Daoy (cell line): ENCODE measurements at places on chromosomes 5 and 9. TPM values are rescaled to one million over a fixed set of nuclear protein-coding genes. Genes with fewer than 3 reads are reported as not detected.

CERT1 gene
- total RNA-seq = 10.0 and 12.5 TPM in 2 replicates

DNA sequence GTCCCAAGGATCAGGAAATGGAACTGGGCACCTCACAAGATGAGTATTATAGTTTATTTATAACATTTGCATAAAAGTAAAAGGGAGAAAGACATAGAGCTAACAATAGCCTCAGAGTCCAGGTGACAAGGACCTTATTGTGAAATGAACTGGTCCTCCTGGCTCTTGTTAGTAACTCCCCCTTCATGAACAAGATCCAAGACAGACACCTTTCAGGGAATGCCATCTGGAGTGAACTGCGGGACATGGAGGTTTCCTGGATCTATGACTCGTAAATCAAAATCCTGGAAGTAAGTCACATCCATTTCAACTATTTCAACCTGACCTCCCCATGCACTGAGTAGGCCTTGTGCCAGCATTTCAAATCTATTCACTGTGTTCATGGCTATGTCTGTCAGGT, 129.5 kb upstream of the GAS1 start:
- DNase-seq = no peak

GRCh38 chr9:89595646-89596045, 9.2 kb upstream of the GADD45G start:
- no peak for DNase-seq

GRCh38 chr9:74576176-74576575, 79.0 kb downstream of the RORB start:
- DNase-seq = no peak

- DNase-seq = no peak
Measured at GRCh38 chr5:56803025-56803424, 12.3 kb upstream of the MAP3K1 start.

- DNase-seq = no peak
Measured at GRCh38 chr5:141957367-141957996, 520 bp downstream of the PCDH12 start.

FOXD4 gene
- total RNA-seq = 0.91 TPM in 1 of 2 replicates, not detected in the other

- peak; percentile 6 for DNase-seq
Measured at GRCh38 chr5:107099506-107099905, 571.2 kb downstream of the EFNA5 start.

ZNF608 gene
- total RNA-seq = 19.1 and 21.7 TPM in 2 replicates

MEIKIN gene
- total RNA-seq = not detected in 2 replicates

- DNase-seq = peak; percentile 12
Measured at GRCh38 chr5:97854871-97855762, 672.1 kb upstream of the RIOK2 start.

GRCh38 chr5:170233358-170233892, 640 bp downstream of the C5orf58 start:
- no peak for DNase-seq

GRCh38 chr9:21901546-21901945, 92.6 kb downstream of the CDKN2A start:
- DNase-seq = no peak

GRCh38 chr9:95188459-95188858, 129.1 kb downstream of the FANCC start:
- peak; percentile 29 for DNase-seq

- DNase-seq = no peak
Measured at GRCh38 chr9:136326761-136327303, 507 bp upstream of the GPSM1 start.

- no peak for DNase-seq
Measured at GRCh38 chr5:163822548-163822947, 317.1 kb downstream of the MAT2B start.

- no peak for DNase-seq
Measured at GRCh38 chr9:113901221-113901688, 25.1 kb downstream of the ZNF618 start.

DNA sequence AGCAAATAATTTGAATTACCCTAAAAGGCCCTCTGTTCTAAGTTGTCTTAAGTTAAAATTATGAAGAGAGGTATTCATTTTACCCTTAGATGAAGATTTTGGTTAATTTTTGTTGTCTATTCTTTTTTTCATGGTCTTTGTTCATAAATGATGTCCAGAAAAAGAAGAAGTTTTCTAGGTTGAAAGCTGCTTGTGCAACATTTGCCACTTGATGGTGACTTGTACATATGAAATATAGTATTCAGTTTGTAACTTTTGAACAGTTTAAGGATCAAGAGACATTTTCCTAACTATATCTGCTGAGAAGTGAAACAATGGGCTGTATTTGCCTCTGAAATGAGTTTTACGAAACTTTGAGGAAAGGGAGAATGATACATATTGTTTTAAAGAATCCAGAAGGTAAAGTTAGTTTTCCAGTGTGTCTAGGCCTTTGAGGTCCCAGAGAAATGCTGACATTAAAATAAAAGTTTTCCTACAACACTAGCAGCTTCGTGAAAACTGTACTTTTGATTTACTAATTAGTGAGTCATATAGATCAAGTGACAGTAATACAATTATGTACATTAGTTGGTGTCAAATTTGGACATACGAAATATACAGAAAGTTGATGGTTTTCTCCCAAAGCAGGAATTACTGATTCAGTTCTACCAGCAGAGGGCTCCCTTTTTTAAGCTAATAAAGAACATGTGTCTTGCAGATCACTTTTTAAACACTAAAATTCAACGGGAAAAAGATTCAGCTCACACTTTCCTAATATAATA, 70.5 kb downstream of the PIK3R1 start:
- peak; percentile 32 for DNase-seq

GRCh38 chr9:13860946-13861640, 452.8 kb downstream of the NFIB start:
- peak; percentile 4 for DNase-seq

GRCh38 chr9:18920141-18921084, 112.6 kb downstream of the SAXO1 start:
- no peak for DNase-seq

GRCh38 chr9:89609426-89610006, 4.7 kb downstream of the GADD45G start:
- DNase-seq = no peak

GRCh38 chr5:41252036-41252435, 38.7 kb upstream of the C6 start:
- no peak for DNase-seq

GRCh38 chr5:150101023-150101422, 14.7 kb upstream of the CSF1R start:
- no peak for DNase-seq

- DNase-seq = no peak
Measured at GRCh38 chr9:5524090-5524489, 13.8 kb downstream of the PDCD1LG2 start.

DNA sequence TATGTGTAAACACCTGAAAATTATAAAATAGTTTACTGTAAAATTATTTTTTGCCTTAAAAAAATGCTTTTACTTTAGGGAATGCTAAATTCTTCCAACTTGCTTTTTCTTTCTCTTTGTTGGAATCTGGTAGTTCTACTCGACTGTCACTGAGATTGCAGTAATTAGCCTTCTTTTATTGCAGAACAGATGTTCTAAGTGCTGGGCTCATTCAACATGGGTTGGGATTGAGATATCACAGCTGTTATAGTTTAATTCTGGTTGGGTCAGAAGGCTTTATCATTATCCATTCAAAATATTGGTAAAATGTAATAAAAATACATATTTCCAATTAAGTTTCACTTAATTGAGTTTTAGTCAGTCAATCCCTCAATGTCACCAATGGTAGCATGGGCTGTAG, 686.7 kb downstream of the CDH18 start:
- DNase-seq = no peak

DNA sequence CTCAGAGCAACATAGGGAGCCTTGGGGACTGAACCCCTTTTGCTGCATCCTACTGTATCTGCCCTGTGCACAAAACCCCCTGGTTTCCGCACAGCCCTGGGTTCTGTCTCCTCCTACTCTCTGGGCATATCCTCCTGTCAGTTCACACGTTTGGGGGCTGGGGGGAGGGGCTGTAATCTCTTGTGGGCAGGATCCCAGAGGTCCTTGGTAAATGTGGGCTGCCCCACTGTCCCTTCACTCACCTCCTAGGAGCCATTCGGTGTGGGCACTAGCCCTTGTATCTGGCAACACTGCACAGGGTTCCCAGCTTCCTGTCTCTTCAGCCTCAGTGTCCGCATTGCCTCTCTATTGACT, 271.8 kb upstream of the DMAC1 start:
- DNase-seq = no peak

- peak; percentile 55 for DNase-seq
Measured at GRCh38 chr5:136629125-136629792, 263.9 kb upstream of the TRPC7 start.

GRCh38 chr5:139671096-139671841, 23.1 kb downstream of the CXXC5 start:
- peak; percentile 75 for DNase-seq

DNA sequence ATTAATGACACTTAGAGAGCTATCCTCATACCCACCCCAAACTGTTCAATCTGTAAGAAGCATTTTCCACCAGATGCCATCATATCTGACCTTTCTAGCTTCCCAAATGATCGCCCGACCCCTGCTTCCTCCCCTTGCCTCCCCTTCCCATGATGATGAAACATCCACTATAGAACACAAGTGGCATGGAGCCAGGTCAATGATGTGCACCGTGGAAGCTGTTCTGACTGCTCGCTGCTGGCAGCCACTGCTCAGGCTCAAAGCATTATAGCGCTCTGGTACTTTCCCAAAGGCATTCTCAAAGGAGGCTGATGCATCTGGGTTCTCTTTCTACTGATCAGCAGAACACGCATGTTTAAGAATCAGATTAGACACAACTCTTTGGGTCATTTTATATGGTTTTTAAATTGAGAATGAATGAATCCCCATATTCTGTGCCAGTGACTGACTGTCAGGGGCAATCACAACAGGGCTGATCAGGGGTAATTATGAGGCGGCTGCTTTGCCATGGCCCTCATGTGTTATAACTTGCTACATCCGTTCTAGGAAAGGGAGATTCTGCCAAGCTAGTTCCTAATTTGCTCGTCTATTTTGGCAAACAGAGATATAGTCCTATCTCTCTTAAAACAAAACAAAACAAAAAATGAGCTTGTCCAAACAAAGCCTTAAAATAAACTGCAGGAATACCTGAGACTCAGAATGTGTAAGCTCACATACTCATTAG, 343.7 kb downstream of the ENC1 start:
- DNase-seq = peak; percentile 25

LTC4S gene
- total RNA-seq = not detected in 2 replicates

DNA sequence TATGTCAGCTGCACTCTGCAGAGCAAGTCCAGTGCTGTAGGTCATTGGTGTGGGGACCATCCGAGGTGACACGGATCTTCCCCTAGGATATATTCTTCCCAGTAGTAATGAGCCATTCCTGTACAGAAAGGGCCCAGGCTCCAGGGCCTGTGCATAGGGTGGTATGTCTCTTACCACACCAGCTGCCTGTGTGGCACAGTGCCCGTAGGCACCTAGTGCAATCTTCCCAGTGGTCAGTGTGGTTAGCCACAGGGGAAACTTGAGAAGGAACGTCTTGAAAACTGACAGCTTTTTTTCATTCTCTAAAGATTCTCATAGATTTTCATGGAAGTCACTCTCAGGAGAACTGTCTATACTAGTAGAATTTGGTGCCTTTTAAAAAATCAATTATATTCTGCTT, 39.8 kb downstream of the CYSTM1 start:
- peak; percentile 94 for DNase-seq

DNA sequence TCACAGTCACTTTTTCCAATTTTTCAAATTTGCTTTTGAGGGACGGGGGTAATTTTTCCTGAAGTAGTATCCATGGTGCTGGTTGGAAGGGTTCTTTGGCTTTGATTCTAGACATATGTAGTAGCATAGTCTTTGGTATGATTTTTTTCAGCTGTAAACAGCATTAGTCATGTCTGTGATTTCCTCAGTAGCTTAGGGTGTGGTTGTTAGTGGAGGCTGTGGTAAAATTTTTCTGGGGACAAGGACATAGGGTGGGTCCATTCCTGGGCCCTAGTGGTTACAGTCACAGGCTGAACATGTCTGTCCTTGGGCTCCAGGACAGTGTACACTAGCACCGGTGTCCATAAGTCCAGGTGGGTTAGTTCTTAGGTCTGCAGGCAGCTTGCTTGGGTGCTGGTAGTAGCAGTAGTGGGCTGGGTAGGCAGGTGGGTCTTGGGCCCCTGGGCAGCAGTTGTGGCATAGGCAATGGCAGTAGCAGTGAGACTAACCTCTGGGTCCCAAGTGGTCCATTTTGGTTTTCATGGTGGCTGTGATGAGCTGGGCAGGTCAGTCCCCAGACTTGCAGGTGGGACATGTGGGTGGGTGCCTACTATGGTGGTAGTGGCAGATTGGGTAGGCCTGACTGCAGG, 100.0 kb upstream of the CXCL14 start:
- DNase-seq = no peak

SLF1 gene
- total RNA-seq = 20.9 and 21.6 TPM in 2 replicates

- peak; percentile 49 for DNase-seq
Measured at GRCh38 chr5:20572614-20573013, 584.6 kb upstream of the CDH18 start.

GRCh38 chr5:146130440-146131045, 25.2 kb upstream of the PLAC8L1 start:
- no peak for DNase-seq

GRCh38 chr5:104540448-104540847, 977.9 kb upstream of the NUDT12 start:
- DNase-seq = peak; percentile 2

- DNase-seq = no peak
Measured at GRCh38 chr5:75058986-75059535, 6.7 kb upstream of the GCNT4 start.

- DNase-seq = peak; percentile 68
Measured at GRCh38 chr9:110659891-110660541, 8.6 kb upstream of the MUSK start.

GABRA6 gene
- total RNA-seq = not detected in 2 replicates

GRCh38 chr5:59956130-59956783, 62.7 kb upstream of the PDE4D start:
- DNase-seq = no peak

SEMA6A gene
- total RNA-seq = 0.34 and 4.9 TPM in 2 replicates

ZFAND5 gene
- 113 and 114 TPM in 2 replicates for total RNA-seq

GRCh38 chr5:86029308-86029707, 588.4 kb upstream of the COX7C start:
- DNase-seq = no peak

HRH2 gene
- total RNA-seq = 0.29 and 1.0 TPM in 2 replicates
